ENCODE measurements at places on chromosomes 4 and X.

- no peak for DNase-seq
Measured at GRCh38 chr4:52638717-52639116, 20.4 kb downstream of the USP46 start.

- peak; percentile 27 for DNase-seq
Measured at GRCh38 chrX:71102292-71102691, 4.2 kb downstream of the CXorf65 start.

DNA sequence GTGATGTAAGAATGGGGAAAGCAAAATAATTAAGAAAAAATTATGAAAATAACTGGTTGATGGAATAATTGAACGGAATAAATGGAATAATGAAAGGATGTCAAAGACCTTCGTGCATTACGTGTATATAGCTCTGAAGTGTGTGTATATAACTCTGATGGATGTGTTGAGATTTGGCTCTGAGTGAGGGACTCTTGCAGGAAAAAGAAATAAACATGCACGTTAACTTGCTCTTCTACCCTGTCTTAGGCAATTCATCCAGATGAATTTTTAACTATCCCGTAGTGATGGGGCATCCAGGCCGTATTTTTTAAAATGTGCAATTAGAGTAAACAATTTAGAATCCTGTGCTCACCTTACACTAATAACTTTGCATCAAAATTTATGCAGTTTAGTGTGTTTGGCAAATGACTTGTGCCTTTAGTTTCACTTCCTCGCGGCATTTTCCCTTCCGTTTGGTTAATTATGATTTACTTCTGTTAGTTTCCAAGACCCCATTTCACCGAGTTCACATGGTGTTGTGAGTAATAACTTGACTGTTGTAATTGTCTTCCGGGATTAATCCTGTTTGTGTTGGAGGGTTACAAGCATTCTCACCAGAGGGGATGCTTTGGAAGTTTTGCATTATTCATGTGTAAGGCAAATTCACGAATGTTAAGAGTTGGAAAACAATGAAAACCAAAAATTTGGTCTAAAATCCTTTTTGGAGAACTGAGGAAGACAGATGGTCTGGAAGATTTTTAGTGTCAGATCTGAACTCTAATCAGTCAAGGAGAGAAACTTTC is 256.5 kb upstream of the FAT1 start:
- no peak for DNase-seq

DNA sequence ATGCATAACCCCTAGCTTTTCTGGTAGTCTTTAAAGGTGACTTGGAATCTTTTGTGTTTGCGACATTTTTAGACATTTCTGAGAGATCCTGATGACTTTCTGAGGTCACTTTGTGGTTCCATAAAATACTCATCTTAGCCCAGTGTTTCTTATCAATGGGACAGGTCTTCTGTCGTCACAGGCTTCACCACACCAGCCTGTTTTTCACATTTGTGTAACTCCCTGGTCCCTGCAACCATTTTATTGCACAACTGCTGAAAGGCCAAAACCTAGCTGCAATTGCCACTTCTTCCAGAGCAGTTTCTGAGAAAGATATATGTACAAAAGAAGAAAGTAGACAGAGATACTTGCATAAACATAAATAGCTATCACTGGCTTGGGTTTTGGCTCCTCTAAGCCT is 120.9 kb downstream of the IL15 start:
- DNase-seq, result no peak

- no peak for DNase-seq
Measured at GRCh38 chrX:78831523-78831922, 84.0 kb downstream of the LPAR4 start.

DNA sequence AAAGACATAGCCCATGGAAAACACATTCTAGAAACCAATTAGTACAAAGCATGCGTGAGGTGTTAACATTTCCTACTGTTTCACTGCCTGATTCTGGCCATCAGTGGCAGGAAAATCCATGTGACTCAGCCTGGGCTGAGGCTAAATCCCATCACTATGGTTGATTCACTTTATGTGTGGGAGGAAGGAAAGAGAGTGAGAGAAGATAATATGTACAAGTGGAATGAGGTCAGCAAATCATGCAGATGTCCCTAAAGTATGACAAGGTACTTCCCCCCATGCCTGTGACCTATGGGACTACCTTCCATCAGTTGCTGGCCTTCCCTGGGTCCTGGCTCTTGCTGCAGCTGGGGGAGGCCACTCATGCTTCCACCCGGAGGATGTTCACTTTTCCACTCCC is 64.2 kb upstream of the MAP3K15 start:
- DNase-seq, result no peak

GRCh38 chrX:131068945-131069719 is 11.0 kb downstream of the ARHGAP36 start:
- no peak for DNase-seq

DNA sequence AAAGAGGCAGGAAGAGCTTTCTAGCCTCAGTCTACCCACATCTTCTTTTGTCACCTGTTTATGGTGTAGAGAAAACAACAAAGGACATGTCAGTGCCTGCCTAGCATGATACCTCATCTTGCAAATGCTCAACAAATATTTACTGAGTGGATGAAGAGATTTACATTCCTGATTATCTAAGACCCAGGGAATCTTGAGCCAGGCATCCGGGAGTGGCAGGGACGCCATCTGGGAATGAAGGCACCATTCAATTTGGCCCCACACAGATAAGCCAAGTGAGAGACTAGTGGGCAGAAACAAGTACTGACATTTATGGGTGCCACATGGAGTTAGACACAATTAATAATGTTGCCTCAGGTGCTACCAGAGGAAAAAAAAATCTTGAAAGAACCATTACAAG is 36.8 kb upstream of the CASK start:
- no peak for DNase-seq

- DNase-seq, result peak; percentile 41
Measured at GRCh38 chr4:96262057-96262456, 422.2 kb downstream of the PDHA2 start.

- no peak for DNase-seq
Measured at GRCh38 chr4:10958226-10958856, 273.8 kb upstream of the CLNK start.
